Choroid plexus epithelial cell (primary cell): ENCODE measurements at places on chromosomes 6 and 20.

DNA sequence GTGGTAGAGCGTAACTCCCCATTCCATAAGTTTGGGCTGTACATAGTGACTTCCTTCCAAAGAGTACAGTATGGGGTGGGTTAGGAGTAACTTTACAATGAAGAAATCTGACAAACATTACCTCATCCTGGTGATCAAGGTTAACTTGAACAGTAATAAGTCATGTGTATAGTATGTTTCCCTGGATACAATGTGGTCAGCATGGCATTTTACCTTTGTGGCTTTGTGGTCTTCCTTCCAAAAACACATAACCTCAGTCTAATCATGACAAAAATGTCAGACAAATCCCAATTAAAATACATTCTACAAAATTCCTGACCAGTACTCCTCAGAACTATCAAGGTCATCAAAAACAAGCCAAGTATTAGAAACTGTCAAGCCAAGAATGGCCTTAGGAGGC, 225.1 kb downstream of the UBE3D start:
- peak; percentile 23 for DNase-seq

GRCh38 chr6:17700421-17701416, 6.0 kb downstream of the NUP153 start:
- no peak for DNase-seq

- DNase-seq, result peak; percentile 43
Observed at GRCh38 chr6:27468334-27468733, 4.6 kb downstream of the ZNF184 start.

- DNase-seq, result no peak
Observed at GRCh38 chr20:5030348-5031205, 29.3 kb upstream of the SLC23A2 start.

DNA sequence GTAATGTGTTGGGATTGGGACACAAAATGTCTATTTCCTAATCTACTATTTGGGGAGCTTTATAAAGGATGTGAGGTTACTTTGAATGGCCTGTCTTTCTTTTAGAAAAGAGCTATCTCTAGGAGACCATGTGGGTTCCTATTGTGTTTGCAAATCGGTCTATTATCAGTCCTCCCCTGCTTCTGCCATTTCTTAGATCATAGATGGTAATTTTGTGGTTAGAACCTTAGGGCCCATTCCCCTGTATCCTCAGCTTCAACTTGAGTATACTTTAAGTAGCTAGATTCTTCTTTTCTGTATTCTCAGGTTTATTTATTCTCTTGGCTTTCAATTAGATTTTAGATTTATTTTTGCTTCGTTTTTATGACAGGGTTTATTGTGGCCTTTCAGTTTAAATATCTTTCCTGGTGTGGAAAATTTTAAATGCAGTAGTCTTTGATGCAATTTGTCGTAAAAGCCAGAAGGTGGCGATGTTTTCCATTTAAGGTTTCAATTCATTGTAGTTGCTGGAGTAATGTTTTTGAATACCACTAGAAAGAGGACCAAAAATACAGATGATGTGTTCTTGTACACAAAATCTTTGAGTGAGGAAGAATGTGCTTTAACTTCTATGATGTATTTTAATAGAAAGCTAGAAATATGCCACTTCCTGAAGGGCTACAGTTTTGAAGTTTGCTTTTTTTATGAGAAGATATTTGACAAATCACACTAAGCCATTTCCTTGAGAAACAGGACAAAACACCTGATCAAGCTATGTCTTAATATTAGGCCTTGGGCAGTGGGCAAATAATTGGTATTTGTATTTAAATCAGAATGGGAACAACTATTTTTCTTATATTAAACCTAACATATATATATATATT, 20.3 kb downstream of the TBPL1 start:
- peak; percentile 82 for DNase-seq

DNA sequence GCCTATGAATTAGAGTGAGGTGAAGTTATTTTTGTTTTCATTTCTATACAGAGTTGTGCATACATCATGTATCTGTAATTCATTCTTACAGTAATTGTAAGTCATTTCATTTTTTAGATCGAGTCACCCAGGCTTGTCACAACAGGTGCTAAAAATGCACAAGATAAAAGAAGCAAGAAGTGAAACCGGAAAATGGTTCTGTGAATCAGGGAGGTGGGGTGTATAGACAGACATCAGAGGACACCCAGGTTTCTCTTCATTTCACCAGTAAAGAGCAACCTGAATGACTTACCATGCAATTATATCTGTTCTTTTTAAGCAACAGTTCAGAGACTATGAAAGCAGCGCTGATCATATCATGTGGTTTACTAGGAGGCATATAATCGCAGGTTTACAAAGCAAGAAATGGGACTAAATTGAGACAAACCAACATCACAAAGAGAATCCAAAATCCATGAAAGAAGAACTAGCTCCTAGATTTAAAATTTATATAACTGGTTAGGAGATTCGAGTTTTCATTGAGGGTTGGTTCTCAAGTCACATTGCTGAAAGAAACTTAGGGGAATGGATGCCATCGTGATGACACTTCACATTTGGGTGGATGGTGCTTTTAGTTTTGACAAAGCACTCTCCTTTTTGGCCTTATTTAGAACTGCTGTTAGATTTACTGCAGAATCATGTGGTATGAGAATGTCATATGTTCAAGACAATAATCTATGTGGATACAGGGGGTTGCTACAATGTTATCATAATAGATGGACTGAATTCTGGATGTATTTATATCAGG, 27.9 kb upstream of the TBC1D7 start:
- no peak for DNase-seq

DNA sequence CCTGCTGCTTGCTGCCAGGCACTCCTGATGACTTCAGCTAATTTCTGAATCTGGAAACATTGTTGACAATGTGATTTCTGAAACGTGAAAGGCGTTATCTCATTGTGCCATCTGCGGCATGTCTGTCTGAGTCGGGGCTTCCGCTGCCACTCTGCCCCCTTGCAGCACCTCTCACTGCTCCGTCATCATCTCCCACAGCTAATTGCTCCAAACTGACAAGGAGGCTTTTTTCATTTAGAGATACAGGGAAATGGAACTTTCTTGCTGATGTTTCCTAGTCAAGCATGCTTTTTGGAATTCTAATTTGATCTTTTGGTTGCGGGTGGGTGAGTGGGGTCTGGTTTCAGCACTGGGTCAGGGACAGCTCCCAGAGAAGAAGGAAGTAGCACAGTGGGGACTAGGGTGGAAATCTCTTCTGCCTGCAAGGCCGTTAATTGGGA, 233.5 kb downstream of the DHX35 start:
- no peak for DNase-seq

DNA sequence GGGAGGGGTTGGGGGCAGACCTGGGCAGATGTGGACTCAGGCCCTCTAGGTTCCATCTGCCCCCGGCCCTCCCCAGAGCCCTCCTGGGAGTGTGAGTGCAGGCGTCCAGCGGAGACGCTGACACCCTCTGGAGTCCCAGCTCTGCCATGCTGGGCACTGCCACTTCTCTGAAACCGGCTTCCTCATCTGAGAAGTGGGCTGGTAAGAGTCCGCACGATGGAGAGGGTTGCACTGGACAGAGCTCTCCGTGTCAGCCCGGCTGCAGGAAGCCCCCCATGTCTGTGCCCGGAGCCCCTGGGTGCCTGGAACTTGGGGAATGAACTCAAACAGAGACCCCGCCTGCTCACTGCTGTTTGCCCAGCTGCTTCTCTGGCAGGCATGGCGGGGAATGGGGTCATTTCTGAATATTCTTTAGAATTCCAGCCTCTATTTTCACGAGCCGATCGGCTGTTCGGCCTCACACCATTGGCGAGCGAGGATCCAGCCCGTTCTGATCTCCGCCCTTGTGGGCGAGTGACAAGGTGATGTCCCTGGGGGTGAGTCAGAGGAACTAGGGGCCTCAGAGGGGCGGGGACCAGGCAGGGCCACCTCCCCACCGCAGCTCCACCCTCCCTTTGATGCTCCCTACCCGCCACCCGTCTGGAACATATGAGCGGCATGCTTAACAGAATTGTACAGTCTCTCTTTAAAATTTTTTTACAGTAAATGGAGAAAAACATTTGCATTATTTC, 47.8 kb upstream of the GATA5 start:
- no peak for DNase-seq

GRCh38 chr6:70112716-70113115, 190.2 kb downstream of the COL9A1 start:
- DNase-seq, result no peak

DNA sequence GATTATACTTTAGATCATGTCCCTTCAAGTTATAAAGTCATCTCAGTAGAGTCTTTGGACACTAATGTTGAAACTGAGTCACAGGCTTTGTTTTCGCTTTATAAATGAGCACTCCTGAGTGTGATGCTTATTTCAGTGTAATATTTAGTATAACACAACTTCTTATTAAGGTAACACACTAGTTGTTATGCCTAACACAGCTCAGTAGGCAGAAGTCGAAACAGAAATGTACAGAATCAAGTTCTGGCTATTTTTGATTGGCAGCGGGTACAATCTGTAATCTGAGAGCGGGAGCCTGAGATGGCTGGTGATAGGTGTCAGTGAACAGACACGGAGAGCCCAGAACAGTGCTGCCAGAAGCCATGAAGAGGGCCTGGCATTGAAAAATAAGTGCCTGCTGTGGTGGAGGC, 11.4 kb downstream of the HECA start:
- no peak for DNase-seq

DNA sequence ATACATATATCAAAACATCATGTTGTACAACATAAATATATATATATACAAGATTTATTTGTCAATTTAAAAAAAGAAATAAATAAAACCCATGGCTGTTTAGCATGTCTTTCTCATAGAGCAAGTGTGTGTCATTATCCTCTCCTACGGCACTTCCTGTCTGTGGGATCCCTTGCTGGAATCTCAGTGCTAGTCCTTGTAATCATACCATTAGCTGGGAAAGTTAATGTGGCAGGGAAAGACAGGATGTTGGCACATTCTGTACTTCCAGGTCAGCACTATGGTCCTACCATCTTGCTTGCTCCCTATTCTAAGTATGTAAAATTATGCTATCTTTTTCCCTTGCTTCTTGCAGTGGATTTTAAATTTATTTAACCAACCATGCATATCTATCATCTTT, 9.5 kb upstream of the SLC17A3 start:
- no peak for DNase-seq

DNA sequence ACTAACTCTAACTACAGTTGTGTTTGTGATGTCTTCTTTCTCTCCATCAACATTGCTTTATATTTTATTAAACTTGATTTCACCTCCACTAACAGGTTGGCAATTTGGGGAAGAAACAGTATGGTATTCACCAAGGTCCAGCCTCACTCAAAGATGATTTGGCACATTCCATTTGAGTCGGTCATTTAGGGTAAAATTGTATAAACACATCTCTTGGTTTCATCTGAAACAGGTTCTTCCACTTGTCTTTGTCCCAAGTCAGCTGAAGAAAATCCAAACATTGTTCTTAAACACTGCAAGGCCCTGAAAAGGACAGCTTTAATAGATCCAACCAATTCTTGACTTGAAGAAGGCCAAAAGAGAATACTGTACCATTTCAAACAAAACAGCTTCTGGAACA, 104.9 kb upstream of the NT5E start:
- DNase-seq, result no peak

GRCh38 chr6:19999319-20000191, 162.4 kb downstream of the ID4 start:
- DNase-seq, result peak; percentile 0

GRCh38 chr6:55825402-55826051, 49.9 kb downstream of the BMP5 start:
- DNase-seq, result peak; percentile 79

GRCh38 chr6:13290335-13290734, 38.0 kb downstream of the TBC1D7 start:
- peak; percentile 16 for DNase-seq

- DNase-seq, result no peak
Observed at GRCh38 chr6:33820243-33820642, 16.4 kb upstream of the MLN start.

GRCh38 chr6:157693867-157694266, 129.2 kb upstream of the SNX9 start:
- DNase-seq, result no peak

GRCh38 chr20:64005394-64005793, 24.5 kb downstream of the PRPF6 start:
- DNase-seq, result peak; percentile 52
